Breast epithelium (tissue), 4 donors: ENCODE measurements at places on chromosomes 12 and 14. TPM values are rescaled to one million over a fixed set of nuclear protein-coding genes. Genes with fewer than 3 reads are reported as not detected.
A peak's percentile ranks its signal among the peaks of the same experiment; 100 is the strongest.

GRCh38 chr12:50507930-50508329 is 3.1 kb downstream of the DIP2B start:
- H3K36me3 ChIP-seq: no peaks in the 10 kb centered on the region
- no peaks in the 10 kb centered on the region for H3K4me1 ChIP-seq
- H3K27ac ChIP-seq: no peak overlapping the region
- no peak for DNase-seq
- H3K27me3 ChIP-seq: no peaks in the 10 kb centered on the region

DNA sequence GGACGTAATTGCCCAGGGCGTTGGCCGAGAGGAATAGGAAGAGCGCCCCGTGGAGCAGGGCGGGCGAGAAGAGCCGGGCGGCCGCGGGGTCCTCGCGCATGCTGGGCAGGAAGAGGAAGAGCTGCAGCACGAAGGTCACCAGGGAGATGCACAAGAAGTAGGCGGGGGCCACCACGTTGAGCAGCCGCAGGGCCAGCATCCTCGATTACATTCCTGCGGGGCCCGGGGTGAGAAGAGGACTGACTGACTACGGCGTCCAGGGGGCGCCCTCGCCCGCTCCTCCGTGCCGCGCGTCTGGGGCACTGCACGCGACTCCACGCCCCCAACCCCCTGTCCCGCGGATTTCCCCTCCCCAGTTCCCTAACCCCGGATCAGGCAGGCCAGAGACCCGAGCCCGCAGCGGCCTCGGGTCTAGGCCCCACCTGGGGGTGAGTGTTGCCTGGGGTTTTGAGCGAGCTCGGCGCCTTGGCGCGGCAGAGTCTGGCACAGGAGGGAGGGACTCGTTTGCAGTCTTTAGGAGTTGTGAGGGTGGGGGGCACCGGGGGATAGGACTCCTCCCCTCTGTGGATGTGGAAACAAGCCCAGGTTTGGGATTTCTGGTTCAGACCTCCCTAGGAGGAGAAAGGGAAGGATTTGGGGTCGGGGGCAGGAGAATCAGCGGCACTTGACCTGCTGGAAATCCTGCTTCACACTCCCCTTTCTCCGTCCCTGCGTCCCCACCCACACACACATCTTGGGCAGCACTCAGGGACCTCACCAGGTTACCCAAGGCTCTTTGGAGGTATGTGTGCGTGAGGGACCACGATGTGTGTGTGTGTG is 1.8 kb downstream of the ZDHHC22 start:
- H3K27ac ChIP-seq: no peak overlapping the region
- peaks cover 77% of the 10 kb centered on the region for H3K27me3 ChIP-seq
- H3K36me3 ChIP-seq: no peaks in the 10 kb centered on the region
- DNase-seq: peak; percentile 2
- peaks cover 10% of the 10 kb centered on the region for H3K4me1 ChIP-seq

Gene C12orf54
- total RNA-seq: not detected

DNA sequence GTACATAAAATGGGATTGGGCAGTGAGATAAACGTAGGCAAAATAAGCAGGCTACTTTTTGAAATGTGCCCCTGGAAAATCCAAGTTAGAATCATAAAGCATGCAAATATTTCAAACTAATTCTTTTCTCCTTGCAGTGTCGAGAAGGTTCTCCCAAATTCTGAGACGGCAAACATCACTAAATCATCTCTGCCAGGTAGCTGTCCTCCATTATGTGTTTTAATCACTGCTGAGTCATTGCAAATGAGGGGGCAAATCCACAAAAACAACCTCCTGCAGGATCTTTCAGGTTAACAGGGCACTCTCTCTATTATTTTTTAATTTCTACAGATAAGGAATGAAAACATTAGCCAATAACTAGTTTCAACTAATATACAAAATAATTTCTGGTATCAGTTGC is 63.2 kb upstream of the RIC8B start:
- H3K4me3 ChIP-seq: no peak overlapping the region

DNA sequence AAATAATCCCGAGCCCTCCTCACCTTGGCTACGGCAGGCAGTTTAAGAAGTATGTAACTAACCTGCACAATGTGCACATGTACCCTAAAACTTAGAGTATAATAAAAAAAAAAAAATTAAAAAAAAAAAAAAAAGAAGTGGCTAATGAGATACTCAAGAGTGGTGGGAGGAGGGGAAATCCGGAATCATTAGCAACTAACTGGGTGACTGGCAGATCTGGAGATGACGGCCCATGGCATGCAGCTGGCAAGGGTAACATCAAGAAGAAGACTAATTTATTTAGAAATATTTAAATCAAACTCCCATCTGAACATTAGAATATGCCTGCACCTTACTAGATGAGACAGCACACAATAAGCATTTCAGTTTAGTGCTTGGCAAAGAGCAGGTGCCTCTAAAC is 52.3 kb upstream of the TMCC3 start:
- no peak overlapping the region for H3K27ac ChIP-seq
- H3K36me3 ChIP-seq: no peaks in the 10 kb centered on the region
- no peaks in the 10 kb centered on the region for H3K4me1 ChIP-seq
- no peak for DNase-seq
- no peak overlapping the region for H3K4me3 ChIP-seq
- no peaks in the 10 kb centered on the region for H3K27me3 ChIP-seq

DNA sequence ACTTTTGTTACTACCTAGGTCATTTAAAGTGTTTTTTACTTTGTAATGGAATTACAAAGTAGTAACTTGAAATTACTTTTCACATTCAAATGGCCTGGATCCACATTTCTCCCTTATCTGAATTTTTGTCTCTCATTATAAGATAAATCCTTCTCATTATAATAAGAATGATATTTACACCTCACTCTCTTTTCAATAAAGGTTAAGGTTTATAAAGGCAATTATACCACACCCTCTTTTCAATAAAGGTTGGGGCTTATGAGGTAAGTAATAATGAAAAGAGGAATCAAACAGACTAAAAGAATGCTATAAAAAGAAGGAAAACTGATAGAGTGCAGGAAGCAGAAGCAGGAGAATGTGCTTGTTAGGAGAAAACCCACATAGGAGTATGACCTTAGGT is 210.8 kb downstream of the ACSS3 start:
- no peaks in the 10 kb centered on the region for H3K4me1 ChIP-seq
- no peak overlapping the region for H3K4me3 ChIP-seq
- no peaks in the 10 kb centered on the region for H3K27me3 ChIP-seq
- no peak for DNase-seq

DNA sequence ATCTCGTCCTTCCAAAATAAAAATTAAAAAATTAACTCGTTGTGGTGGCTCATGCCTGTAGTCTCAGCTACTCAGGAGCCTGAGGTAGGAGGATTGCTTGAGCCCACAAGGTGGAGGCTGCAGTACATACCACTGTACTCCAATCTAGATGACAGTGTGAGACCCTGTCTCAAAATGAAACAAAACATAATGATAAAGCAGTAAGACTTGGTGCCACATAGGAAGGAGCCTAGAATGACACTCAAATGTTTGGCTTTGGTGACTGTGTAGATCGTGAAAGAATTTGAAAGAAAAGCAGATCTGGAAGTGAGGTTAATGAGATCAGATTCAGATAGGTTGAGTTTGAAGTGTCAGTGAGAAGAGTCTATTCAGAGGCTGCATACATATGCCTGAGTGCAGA is 150.1 kb upstream of the ATP2B1 start:
- H3K4me3 ChIP-seq: no peak overlapping the region
- H3K27ac ChIP-seq: no peak overlapping the region
- no peaks in the 10 kb centered on the region for H3K36me3 ChIP-seq

GRCh38 chr14:70660967-70661893 is 19.5 kb downstream of the TTC9 start:
- peak; percentile 61 for DNase-seq
- no peaks in the 10 kb centered on the region for H3K36me3 ChIP-seq
- peaks cover 3% of the 10 kb centered on the region for H3K4me1 ChIP-seq
- H3K27me3 ChIP-seq: no peaks in the 10 kb centered on the region
- no peak overlapping the region for H3K4me3 ChIP-seq
- H3K27ac ChIP-seq: peak overlapping the region; percentile 86

- no peaks in the 10 kb centered on the region for H3K27me3 ChIP-seq
- no peak overlapping the region for H3K4me3 ChIP-seq
- no peak overlapping the region for H3K27ac ChIP-seq
- H3K4me1 ChIP-seq: no peaks in the 10 kb centered on the region
- DNase-seq: no peak
These were observed 193.5 kb downstream of the DIO2 start for GRCh38 chr14:80017795-80018194.

DNA sequence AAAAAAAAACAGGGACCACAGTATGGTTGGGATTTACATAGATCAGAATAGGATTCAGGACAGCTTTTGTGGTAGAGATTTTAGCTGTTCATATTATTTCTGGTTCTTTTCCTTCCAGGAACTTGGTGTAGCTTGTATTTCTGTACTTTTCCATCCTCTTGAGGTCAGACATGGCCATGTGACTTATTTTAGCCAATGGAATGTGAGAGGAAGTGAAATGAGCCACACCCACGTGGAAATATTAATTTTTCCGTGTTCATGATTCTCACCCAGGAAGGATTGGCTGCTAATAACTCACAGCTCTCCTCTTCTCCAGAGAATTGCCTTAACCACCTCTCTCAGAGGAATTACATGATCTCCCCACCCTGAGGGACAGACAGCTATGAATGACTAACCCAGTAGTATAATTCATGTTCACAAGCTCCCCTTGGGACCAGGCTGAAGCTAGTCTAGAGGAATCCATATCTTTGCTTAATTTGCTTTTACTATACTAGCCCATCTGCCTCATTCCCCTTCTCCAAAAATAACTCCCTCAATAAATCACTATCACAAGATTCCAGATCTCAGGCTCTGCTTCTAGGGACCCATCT is 340.4 kb downstream of the NUAK1 start:
- DNase-seq: no peak
- no peak overlapping the region for H3K27ac ChIP-seq
- H3K27me3 ChIP-seq: no peaks in the 10 kb centered on the region
- no peaks in the 10 kb centered on the region for H3K4me1 ChIP-seq

Gene MYH6
- total RNA-seq: not detected

Gene AQP6
- not detected for total RNA-seq

GRCh38 chr12:130463818-130464670 is 126.4 kb downstream of the PIWIL1 start:
- no peak for DNase-seq
- no peak overlapping the region for H3K4me3 ChIP-seq
- no peaks in the 10 kb centered on the region for H3K27me3 ChIP-seq
- no peaks in the 10 kb centered on the region for H3K4me1 ChIP-seq
- no peak overlapping the region for H3K27ac ChIP-seq

Gene TBX5
- total RNA-seq: 10.2 TPM
